ENCODE measurements at places on chromosomes 2 and 18.
A peak's percentile ranks its signal among the peaks of the same experiment; 100 is the strongest.

DNA sequence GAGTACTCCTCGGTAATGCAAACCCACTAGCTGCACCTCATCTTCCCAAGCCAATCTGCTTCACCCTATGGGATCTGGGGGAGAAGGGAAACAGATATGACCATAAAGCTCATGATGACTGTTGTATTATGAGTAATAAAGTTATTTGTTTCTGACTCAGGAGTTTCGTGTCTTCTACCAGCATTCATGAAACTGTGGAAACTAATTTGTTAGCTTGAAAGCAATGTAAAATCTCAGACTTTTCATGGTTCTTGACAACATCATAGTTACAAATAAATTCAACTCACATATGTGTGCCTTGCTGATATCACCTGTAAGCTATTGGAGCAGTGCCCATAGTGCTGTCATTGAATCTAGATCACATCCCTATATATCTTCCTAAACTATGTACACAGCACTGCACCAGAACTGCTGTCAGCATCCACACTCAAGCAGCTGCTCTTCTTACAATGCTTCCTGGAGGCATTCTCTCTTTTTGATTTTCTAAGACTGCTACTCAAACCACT, 135.6 kb upstream of the KYNU start:
- DNase-seq, result no peak

- DNase-seq, result peak; percentile 47
These were observed 88.5 kb downstream of the DYNAP start for GRCh38 chr18:54679318-54680149.

DNA sequence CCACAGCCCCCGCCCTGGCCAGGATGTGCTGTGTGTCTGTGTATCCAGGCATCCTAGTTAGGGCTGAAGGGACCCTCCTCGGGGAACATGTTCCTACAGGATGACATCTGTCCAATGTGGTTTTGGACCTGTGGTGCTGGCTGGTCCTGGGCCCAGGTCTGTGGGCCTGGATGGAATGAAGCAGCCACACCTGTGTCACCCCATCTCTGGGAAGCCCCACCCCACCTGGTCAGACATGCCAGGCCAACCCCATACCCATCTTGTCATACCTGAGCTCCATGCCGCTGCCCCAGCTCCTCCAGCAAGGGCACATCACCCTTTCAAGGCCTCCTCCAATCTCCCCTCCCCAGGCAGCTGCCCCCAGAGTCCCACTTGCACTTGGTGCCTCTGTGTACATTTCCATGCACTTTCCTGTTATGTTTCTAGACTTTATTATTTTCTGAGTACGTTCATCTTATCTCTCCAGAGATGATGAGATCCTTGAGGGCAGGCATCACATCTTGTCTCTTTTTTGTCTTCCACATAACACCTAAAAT, 24.1 kb upstream of the PLB1 start:
- no peak for DNase-seq

DNA sequence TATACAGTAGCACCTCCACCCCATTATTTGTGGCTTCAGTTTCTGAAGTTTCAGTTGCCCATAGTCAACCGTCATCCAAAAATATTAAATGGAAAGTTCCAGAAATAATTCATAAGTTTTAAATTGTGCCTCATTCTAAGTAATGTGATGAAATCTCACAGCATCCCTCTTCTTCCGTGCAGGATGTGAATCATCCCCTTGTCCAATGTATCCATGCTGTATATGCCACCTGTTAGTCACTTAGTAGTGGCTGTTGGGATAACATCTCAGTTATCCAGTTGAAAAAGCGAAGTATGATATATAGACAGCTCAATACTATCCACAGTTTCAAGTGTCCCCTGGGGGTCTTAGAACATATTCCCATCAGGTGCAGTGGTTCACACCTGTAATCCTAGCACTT, 119.1 kb upstream of the OTX1 start:
- DNase-seq, result no peak

DNA sequence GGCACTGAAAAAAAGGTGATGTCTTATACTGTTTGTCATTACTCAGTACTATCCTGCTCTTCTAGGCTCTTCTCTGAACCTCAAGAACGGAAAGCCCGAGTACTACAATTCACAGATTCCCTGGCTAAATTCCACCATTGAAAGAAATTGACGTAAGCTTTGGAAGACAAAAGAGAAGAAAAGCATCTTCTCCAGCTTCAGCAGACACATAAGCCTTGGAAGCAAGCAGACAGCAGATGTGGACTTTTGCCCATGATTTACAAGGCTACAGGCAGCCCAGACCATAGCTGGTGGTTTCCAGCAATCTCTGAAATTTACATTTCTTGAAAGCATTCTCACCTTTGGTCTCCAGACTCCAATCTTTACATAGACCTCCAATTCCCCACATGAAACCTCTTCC, 289.0 kb downstream of the C1D start:
- DNase-seq, result no peak
